ENCODE measurements at places on chromosomes 7 and 10.

- DNase-seq, result no peak
Observed at GRCh38 chr10:123903621-123904020, 12.0 kb upstream of the CPXM2 start.

DNA sequence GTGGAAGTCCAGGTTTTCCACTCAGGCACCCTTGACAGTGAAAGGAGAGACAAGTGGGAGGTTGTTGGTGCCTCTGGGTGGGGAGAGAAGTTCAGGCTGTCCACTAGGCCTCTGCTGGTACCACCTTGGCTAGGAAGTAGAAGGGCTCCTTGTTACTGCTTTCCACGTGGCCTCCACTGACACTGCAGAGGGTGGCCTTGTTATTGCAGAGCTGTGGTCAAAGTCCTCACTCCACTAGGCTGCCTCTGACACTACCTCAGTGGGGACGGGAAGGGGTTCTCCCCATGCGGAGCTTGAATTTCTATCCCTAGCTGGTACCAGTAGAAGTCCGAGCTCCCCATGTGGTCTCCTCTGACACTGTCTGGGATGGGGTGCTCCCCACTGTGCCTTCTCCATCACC, 14.9 kb upstream of the STOX1 start:
- DNase-seq, result no peak

DNA sequence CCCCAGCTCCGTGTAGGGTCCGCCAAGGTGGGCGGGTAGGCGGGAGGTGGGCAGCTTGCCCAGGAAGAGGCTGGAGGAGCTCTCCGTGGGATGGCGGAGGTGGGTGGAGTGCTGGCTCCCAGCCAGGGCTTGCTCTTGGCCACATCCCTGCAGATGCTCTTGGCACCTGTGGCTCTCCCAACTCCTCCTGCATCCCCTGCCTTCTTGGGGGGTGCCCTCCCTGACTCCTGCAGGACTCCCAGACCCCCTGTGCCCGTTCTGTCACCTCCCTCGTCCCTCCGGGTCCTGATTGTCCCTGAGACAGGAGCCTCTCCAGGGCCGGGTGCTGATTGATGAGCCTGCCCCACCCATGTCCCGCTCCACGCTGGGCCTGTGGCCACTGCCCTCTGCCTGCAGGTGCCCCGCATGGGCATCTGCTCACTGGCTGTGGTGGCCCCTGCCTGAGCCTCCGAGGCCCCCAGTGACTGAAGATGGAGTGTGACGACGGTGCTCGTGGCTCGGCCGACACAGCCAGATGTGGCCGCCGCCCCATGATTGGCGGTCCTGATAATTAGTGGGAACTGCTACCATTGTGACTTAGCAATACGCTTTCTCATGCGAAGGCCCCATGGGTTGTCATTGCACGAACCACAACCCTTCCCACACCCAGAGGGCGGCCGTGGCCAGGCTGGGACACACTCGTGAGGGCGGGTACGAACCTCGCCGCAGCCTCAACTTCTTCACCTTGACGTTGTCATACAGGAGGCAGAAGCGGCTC, 23.6 kb downstream of the CFAP46 start:
- DNase-seq, result no peak

- DNase-seq, result no peak
Observed at GRCh38 chr7:102284399-102284798, 2.3 kb upstream of the SH2B2 start.

- DNase-seq, result no peak
Observed at GRCh38 chr10:129952378-129953118, 11.5 kb downstream of the EBF3 start.

- no peak for DNase-seq
Observed at GRCh38 chr7:88217675-88218428, 2.0 kb downstream of the SRI start.

GRCh38 chr7:155531681-155532080, 14.7 kb downstream of the CNPY1 start:
- DNase-seq, result no peak

GRCh38 chr7:117706210-117706609, 167.0 kb downstream of the CTTNBP2 start:
- DNase-seq, result no peak
